ENCODE measurements at places on chromosomes 12 and 14.
A peak's percentile ranks its signal among the peaks of the same experiment; 100 is the strongest.

GRCh38 chr12:53726946-53727309 is 324 bp downstream of the CALCOCO1 start:
- DNase-seq, result no peak

GRCh38 chr12:45852508-45852907 is 123.0 kb downstream of the ARID2 start:
- no peak for DNase-seq

- DNase-seq, result no peak
Observed at GRCh38 chr14:39755269-39755878, 323.1 kb upstream of the FBXO33 start.

DNA sequence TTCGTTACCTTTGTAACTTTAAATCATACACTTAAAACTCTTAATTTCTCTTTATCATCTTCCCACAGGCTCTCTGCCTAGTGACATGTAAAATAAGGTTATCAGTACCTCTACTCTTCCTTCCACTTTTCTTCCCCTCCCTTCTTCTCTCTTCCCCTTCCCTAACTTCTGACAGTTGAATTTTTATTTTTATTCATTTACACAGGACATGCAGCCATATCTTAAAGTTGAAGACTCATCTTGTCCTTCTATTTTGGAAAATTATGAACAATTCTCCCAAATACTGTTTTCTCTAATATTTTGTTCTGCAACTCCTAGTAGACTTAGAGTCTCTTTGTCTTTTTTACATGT is 263.9 kb downstream of the FBXL14 start:
- no peak for DNase-seq

DNA sequence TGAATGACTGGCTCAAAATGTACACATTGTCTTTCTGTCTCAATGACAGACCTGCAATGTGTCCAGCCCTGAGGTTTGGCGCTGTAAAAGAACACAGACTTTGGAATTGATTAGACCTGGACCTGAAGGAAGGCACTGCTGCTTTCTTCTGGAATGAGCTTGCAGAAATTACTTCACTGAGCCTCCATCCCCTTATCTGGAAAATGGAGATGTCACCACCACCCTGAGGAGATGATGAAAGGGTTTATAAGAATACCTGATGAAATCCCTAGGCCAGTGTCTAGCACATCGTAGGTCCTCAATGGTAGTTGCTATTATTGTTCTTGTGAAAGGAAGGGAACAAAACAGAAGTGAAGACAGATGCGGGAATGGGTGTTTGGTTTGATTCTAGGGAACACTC is 9.7 kb upstream of the WSB2 start:
- no peak for DNase-seq

DNA sequence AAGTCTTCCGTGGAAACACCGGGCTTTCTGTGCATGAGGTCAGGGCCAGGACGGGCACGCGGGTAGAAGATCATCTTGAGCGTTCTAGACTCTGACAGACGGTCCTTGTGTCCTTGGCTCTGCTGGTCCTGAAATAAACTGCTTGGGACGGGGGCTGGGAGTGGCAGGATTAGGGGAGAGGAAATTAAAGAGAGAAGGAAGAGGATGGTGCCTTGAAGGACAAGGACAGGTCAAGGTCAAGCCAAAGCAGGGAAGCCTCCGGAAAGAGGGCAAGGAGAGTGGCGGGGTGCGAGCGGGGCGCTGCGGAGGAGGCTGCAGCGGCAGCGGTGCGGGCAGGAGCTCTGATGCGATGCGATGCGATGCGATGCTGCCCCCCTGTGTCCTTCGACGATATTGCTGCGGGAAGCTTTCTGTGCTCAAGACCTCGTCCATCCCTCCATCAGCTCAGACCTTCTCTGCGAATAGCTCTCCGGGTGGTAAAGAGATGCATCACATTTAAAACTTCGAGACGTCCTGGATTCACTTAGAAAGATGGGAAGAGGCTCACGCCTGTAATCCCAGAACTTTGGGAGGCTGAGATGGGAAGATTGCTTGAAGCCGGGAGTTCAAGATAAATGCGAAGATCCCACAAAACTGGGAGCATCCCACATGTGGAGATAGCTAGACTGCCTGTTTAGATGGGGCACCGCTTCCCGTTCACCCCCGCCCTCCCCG is 110.1 kb upstream of the TMEM132D start:
- DNase-seq, result peak; percentile 29

DNA sequence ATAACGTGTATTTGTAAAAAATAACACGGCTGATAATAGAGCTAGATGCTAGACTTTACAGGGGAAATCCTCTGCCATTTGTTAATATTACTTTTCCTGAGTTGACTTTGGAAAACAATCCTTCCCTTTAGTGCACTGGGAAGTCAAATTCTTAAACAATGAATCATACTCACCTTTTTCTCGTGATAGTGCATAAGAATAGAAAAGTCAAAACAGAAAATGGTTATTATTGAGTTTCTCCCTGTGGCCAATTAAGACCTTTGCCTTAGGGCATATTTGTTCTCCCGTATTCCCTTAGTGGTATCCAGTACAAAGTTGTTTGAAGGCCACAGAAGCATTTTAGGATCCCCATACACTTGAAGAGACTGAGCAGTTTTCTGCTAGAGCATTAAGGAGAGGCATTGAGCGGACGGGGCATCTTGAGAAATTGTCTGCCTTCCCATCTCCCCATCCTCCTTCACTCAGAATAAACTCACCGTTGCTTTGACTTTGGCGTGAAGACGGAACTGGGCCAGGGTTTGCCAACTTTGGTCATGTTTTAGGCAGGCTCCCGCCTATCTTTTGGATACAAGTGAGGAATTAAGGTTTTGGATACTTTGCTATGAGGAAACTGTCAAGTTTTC is 171.3 kb downstream of the TMTC2 start:
- DNase-seq, result no peak

GRCh38 chr12:52675301-52675701 is 4.9 kb downstream of the KRT1 start:
- no peak for DNase-seq

- no peak for DNase-seq
Observed at GRCh38 chr14:72521968-72522741, 371.7 kb downstream of the DPF3 start.

- DNase-seq, result no peak
Observed at GRCh38 chr12:47024463-47024862, 55.0 kb upstream of the PCED1B start.

- DNase-seq, result no peak
Observed at GRCh38 chr12:11771895-11772502, 122.5 kb downstream of the ETV6 start.

DNA sequence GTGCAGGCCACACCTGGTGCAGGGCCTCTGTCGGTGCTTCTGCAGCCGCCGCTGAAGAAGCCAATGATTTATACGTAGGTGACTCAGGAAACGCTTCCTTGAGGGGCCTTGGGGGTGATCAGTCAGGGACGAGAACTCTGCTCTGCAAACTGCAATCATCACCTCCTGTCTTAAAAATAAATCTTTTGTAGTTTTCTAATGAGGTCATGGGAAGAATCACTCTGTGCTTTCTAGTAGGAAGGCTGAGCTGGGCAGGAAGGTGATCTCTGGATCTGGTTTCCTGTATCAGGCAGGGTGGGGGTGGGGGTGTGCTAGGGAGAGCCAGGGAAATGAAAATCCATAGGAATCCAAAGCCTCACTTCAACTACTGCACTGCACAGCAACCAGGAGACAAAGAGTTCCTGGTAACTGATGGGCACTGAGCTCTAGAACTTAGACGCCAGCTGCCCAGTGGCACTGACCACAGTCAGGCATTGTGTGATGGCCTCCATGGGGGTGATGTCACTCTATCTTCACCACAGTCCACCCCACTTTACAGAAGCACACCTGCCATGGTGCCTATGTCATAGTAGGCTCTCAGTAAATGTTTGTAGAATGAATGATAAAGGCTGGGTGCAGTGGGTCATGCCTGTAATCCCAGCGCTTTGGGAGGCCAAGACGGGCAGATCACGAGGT is 292.4 kb upstream of the PWP1 start:
- DNase-seq, result no peak

DNA sequence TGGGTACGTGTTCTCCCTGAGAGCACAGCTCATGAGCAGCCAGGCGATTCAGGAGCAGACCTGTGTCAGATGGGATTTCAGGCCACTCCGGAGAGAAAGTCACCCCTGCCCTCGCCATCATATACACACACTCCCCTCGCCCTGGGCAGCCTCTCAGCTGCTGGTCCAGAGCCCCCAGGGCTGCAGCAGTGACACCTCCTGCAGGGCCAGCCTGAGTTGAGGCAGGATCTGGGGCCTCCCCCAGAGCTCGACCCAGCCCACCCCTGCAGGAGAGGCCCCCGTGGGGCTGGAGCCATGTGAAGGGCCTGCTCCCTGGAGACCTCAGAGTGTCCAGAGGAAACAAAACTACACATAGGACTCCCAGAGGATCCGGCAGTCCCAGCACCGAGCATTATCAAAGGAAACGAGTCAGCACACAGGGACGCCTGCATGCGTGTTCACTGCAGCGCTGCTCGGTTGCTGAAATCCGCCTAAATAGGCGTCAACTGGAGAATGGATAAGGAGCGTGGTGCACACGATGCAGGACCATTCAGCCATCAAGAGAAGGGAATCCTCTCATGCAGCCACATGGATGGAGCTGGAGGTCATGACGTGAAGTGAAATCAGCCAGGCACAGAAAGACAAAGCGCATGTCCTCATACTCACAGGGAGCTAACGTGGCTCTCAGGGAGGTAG is 104.0 kb downstream of the TNFAIP2 start:
- DNase-seq, result no peak

GRCh38 chr14:22926316-22926715 is 2.9 kb downstream of the PRMT5 start:
- DNase-seq, result no peak

GRCh38 chr12:46743456-46743855 is 82.3 kb downstream of the SLC38A4 start:
- DNase-seq, result no peak

- DNase-seq, result no peak
Observed at GRCh38 chr12:95316798-95317197, 99.2 kb downstream of the VEZT start.

GRCh38 chr12:16564675-16565074 is 41.3 kb downstream of the LMO3 start:
- DNase-seq, result no peak

DNA sequence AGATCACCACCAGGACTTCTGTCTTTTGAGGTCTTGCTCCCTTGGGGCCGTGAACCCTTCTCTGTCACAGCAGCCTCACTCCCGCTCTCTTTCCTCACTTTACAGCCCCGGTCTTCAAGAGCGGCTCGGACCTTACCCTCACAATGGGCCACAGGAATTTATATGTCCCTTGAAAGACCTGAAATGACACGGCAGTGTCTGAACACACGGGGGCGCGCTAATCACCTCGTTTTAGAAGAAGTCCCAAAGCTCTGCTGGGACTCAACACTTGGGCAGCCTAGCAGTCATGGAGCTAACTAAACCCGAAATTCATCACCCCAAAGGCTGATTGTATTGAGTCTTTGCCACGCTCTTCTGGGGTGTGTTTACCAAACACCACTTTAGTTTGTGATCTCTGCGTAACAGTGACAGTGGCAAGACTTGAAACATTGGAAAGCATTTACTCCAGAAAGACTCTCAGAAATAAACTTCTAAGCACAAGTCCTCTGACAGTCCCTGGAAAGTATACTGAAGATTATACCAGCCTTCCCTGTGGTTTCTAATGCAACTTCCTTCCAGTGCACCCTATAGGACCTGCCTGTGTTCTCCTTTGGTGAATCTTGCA is 29.0 kb downstream of the SERPINA11 start:
- peak; percentile 18 for DNase-seq

- DNase-seq, result no peak
Observed at GRCh38 chr12:99704036-99704435, 56.5 kb downstream of the GARIN6 start.

DNA sequence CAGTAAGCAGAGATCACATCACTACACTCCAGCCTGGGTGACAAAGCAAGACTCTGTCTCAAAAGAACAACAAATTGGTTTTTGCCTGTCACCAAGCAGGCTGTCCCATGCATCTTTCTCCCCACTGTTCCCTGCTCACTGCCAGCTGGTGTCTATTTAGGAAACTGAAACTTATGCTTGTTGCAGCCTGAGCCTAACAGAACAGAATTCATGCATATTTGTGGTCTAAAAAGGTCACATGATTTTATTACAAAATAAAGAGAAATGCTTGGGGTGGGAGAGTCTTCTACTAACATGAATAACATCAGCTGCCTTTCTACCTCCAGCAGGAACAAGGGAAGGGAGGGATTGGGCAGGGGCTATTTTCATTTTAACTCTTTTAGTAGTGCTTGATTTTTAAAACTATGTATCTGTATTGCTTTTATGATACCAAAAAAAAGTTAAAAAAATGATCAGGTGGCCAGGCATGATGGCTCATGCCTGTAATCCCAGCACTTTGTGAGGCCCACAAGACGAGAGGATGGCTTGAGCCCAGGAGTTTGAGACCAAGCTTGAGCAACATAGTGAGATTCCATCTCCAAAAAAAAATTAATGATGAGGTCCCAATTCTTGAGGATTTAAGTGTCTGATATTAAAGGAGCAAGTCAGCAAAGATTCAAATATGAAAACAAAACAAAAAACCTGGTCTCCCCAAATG is 923 bp downstream of the STAT2 start:
- DNase-seq, result no peak

DNA sequence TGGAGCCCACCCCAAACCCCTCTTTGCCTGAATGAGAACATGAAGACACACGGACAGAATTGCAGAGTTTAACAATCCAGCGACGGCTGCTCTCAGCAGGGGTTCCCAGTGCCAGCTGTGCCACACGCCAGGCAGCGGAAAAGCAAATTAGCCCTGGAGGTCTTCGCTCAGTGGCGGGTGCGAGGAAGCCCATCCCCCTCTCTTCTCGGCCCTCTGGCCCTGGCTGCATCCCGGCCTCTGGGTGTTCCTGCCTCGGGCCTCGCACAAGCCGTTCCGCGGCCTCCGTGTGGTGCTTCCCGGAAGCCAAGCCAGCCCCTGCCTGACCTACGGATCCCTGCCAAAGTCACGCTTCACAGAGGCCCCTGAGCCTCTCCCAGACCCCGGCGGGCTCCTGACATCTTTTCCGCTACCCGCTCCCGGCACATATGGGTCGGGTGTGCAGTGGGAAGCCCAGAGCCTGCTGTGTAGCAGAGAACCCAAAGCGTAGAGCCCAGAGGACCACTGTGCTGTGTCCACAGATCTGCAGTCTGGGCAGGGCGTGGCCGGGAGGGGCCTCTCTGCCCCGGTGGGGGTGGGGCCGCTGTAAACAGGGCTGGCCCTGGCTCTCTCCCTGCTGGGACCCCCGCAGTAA is 70.7 kb upstream of the GALNT9 start:
- DNase-seq, result no peak

Data from NCI-H187 (cell line).